ENCODE measurements at places on chromosomes 16 and 17.
A peak's percentile ranks its signal among the peaks of the same experiment; 100 is the strongest.

GRCh38 chr16:12802661-12803060, 1.0 kb downstream of the CPPED1 start:
- peaks cover 26% of the 10 kb centered on the region for H3K4me1 ChIP-seq
- no peak for DNase-seq

GRCh38 chr16:2194852-2195321, 1.5 kb downstream of the CASKIN1 start:
- peak; percentile 83 for DNase-seq
- H3K27ac ChIP-seq, result no peak overlapping the region
- H3K27me3 ChIP-seq, result peaks cover 5% of the 10 kb centered on the region
- no peaks in the 10 kb centered on the region for H3K36me3 ChIP-seq
- peaks cover 65% of the 10 kb centered on the region for H3K4me1 ChIP-seq

DNA sequence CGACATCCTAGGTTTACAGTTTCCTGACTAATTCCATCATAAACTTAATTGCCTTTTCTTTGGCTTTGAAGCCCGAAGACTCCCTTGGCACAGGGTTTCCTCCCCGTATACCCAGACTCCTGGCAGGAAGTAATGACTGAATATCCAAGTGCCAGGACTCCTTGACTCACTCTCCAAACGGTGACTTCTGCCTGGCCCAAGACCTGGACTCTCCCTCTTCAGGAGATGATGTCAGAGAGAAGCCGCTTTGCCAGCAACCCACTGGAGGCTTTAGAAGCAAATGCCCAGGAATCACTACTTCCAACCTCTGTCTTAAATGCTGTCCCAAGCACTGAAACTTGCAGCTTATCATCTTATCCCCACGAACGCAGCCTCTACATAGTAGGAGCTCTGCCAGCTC, 146.5 kb downstream of the RGS9 start:
- no peak overlapping the region for H3K4me3 ChIP-seq
- H3K36me3 ChIP-seq, result no peaks in the 10 kb centered on the region
- peaks cover 24% of the 10 kb centered on the region for H3K27me3 ChIP-seq
- DNase-seq, result no peak
- H3K27ac ChIP-seq, result no peak overlapping the region
- no peaks in the 10 kb centered on the region for H3K4me1 ChIP-seq

DNA sequence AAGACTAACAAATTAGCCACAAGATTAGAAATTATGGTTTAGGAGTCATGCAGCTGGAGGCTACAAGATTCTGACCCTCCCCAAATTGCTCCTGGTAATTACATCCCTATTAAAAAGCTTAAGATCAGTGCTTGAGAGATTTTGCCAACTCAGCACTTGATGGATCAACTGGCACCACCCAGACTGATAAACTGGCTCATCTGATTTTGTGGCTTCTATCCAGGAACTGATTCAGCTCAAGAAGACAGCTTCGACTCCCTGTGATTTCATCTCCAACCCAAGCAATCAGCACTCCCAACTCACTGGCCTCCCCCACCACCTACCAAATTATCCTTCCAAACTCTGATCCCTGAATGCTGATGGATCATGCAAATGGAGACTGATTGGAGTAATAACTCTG, 94.8 kb downstream of the TNFRSF13B start:
- H3K36me3 ChIP-seq, result no peaks in the 10 kb centered on the region
- peaks cover 15% of the 10 kb centered on the region for H3K27me3 ChIP-seq
- H3K4me1 ChIP-seq, result no peaks in the 10 kb centered on the region
- H3K4me3 ChIP-seq, result no peak overlapping the region
- H3K27ac ChIP-seq, result no peak overlapping the region

DNA sequence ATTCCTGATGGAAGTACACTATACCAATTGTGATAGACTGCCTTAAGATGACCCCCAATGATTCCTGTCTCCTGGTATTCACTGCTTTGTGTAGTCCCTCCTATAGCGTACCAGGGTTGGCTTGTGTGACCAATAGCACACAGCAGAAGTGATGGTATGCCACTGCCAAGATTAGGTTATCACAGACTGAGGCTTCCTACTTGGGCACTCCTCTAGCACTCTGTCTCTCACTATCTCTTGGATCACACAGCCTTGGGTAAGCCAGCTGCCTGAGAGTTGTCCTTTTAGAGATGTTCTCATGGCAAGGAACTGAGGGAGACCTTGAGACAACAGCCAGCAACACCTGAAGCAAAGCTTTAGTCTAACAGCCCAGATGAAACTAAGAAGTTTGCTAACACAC, 12.7 kb upstream of the AMFR start:
- no peak overlapping the region for H3K4me3 ChIP-seq
- H3K27me3 ChIP-seq, result no peaks in the 10 kb centered on the region
- peaks cover 82% of the 10 kb centered on the region for H3K36me3 ChIP-seq
- no peak overlapping the region for H3K27ac ChIP-seq
- no peak for DNase-seq

DNA sequence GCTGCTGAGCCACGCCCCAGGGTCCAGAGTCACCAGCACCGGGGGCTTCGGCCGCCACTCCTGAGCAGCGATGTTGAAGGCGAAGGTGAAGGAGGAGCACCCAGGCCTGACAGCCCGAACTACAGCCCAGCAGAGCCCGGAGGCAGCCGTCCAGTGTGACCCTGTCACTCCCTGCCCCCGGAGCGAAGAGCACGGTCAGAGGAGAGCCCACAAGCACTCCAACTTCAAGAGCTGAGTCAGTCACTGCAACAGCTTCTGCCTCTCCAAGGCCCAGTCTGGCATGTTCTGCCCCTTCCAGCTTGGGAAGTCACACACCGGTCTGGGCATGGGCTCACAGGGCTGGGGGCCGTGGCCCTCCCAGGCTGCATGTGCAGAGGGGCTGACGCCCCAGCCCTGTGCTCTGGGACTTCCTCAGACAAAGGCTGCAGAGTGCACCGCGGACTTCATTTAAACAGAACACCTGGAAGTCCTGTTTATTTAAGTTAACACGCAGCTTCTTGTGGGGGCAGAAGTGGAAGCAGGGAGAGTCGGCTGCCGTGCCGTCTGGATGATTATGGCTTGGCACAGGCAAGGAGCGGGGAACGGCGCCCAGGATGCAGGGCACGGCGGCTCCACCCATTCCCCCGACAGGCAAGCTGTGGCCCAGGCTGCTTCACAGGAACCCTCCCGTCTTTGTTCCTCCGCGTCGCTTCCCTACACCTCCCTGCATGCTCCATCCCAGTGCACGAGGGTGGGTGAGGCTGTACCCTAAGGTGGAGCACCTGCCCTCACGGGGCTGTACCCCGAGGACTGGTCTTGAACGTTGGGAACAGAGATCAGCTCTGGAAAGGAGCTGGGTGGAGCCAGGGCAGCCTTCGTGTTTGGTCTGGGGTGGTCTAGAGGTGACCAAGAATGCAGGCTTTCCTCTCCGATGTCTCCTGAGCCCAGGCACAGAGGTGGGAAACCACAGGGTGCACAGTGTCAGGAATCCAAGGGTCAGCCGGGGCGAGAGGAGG, 68.9 kb upstream of the METRNL start:
- H3K4me3 ChIP-seq, result no peak overlapping the region
- no peak for DNase-seq
- peaks cover 13% of the 10 kb centered on the region for H3K4me1 ChIP-seq
- no peaks in the 10 kb centered on the region for H3K27me3 ChIP-seq
- no peak overlapping the region for H3K27ac ChIP-seq

DNA sequence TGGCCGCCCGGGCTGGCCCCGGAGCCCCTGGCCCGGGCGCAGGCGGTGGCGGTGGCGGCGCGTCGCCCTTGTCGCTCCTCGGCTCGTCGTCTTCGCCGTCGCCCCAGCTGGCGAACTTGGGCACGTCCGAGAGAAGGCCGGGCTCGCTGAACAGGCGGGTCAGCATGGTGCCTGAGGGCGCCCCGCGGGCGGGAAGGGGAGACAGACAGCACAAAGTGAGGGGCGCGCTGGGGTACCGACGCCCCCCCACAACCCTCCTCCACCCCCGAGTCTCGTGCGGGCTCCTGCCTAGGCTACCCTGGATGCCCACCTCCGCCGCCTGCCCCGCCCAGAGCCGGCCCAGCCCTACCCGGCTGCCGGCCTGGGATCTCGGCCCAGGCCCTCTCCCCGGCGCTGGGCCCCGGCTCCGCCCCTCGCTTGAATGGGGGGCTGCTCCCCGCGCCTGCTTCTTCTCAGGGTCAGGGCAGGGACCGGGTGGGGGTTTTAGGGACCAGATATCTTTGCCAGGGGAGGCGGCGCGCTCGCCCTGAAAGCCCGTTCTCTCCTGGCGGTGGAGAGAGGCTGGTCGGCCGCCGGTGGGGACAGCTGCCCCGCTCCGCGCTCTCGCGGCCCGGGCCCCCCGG, 1.2 kb downstream of the NEUROD2 start:
- peaks cover 4% of the 10 kb centered on the region for H3K4me1 ChIP-seq
- peaks cover 49% of the 10 kb centered on the region for H3K27me3 ChIP-seq
- no peak for DNase-seq
- no peak overlapping the region for H3K4me3 ChIP-seq
- H3K36me3 ChIP-seq, result no peaks in the 10 kb centered on the region

GRCh38 chr16:89481356-89481955, 8.9 kb downstream of the ANKRD11 start:
- H3K4me3 ChIP-seq, result no peak overlapping the region
- no peak overlapping the region for H3K27ac ChIP-seq
- H3K4me1 ChIP-seq, result peaks cover 52% of the 10 kb centered on the region

- no peaks in the 10 kb centered on the region for H3K27me3 ChIP-seq
- H3K36me3 ChIP-seq, result peaks cover 3% of the 10 kb centered on the region
- no peak overlapping the region for H3K27ac ChIP-seq
- no peak overlapping the region for H3K4me3 ChIP-seq
- no peak for DNase-seq
These were observed 2.8 kb upstream of the NTN3 start for GRCh38 chr16:2468233-2468724.

- DNase-seq, result peak; percentile 47
- peak overlapping the region; percentile 66 for H3K27ac ChIP-seq
- peaks cover 17% of the 10 kb centered on the region for H3K4me1 ChIP-seq
- no peaks in the 10 kb centered on the region for H3K27me3 ChIP-seq
These were observed 2.1 kb downstream of the PSMB10 start for GRCh38 chr16:67934306-67935100.

DNA sequence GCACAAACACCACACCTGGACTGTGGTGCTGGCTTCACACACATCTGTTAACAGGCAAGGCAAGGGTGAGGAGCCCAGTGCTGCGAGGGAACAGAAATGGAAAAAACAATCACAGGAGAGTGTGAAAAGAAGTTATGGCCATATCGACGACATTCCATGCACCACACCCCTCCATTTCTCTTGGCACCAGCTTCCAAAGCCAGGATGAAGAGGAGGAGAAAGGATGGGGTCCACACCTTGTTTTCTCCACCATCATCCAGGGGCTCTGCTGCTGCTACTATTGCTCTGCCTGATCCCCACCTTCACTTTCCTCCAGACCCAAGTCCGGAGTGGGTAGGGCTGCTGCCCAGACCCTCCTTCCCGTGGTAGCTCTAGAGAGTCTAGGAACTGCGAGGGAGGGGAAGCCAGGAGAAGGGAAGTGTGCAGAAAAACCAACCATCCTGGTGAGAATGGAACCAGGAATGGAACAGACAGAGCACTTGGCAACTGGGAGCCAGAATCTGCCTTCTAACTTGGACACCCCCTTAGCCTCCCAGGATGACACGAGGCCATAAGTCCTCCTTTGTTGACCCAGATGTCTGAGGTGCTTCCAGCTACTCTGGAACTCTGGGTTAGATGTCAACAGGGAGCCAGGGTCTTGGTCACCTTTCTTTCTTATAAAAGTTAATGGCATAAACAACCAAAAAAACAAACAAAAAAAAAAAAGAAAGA, 1.2 kb upstream of the PROCA1 start:
- no peaks in the 10 kb centered on the region for H3K36me3 ChIP-seq
- peak overlapping the region; percentile 88 for H3K27ac ChIP-seq
- H3K4me1 ChIP-seq, result peaks cover 14% of the 10 kb centered on the region
- no peak for DNase-seq
- H3K27me3 ChIP-seq, result no peaks in the 10 kb centered on the region

DNA sequence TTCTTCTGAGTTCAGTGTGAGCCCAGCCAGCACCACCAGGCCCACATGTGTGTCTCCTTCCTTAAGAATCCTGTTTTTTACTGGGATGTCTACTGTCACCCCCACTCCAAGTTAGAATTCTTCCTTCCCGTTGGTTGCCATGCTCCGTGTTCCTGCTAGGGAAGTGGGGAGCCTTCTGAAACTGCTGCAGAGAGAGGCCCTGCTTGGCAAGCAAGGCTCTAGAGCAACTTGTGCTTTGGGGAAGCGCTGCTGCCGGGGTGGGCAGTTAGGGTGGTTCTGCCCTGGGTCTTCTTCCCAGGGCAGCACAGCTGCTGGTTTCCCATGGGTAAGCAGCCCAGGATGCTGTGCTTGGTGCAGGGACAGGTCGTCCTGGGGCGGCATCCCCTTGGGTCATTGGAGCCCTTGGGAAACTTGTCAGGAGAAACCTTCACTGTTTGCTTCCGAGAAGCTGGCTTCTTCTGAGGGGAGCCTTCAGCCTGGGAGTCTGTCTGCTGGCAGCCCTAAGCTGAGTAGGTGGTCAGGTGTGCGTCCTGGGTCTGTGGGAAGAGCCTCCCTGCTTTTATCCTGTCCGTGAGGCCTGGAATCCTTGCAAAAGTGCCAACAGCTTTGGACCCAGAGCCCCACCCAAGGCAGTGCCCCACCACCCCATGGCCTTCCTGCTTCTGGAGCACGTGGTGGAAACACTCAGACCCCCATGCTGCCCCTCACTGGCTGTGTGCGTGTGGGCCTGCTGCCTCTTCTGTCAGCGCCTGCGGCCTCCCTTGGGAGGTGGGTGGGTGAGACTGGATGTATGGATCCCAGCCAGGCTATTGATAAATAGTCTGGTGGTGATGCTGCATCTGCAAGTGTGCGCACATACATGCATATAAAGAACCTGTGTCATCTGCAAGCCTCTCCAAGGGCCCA, 71.8 kb downstream of the PLD6 start:
- no peak overlapping the region for H3K27ac ChIP-seq
- peaks cover 7% of the 10 kb centered on the region for H3K36me3 ChIP-seq
- DNase-seq, result no peak
- no peaks in the 10 kb centered on the region for H3K27me3 ChIP-seq
- no peak overlapping the region for H3K4me3 ChIP-seq

- no peaks in the 10 kb centered on the region for H3K36me3 ChIP-seq
- no peak overlapping the region for H3K4me3 ChIP-seq
- DNase-seq, result peak; percentile 53
- H3K4me1 ChIP-seq, result no peaks in the 10 kb centered on the region
- no peaks in the 10 kb centered on the region for H3K27me3 ChIP-seq
These were observed 1.1 kb downstream of the CD300H start for GRCh38 chr17:74566132-74566753.

- peak overlapping the region; percentile 79 for H3K4me3 ChIP-seq
- H3K4me1 ChIP-seq, result peaks cover 13% of the 10 kb centered on the region
- H3K27ac ChIP-seq, result peak overlapping the region; percentile 76
- peaks cover 51% of the 10 kb centered on the region for H3K36me3 ChIP-seq
- DNase-seq, result peak; percentile 23
These were observed 567 bp downstream of the OSBPL7 start for GRCh38 chr17:47821031-47821423.

Measured in K562 (cell line).